Mononuclear cell (primary cell): ENCODE measurements at places on chromosomes 11 and 22. TPM values are rescaled to one million over a fixed set of nuclear protein-coding genes. Genes with fewer than 3 reads are reported as not detected.

AQP11 gene
- total RNA-seq = 0.10 TPM

EHF gene
- total RNA-seq = 0.10 TPM

BRSK2 gene
- 0.10 TPM for total RNA-seq

LGR4 gene
- 2.3 TPM for total RNA-seq

TMEM132A gene
- 0.42 TPM for total RNA-seq

PATE4 gene
- total RNA-seq = not detected

ANO1 gene
- not detected for total RNA-seq

CD44 gene
- 1,071 TPM for total RNA-seq

HBE1 gene
- 0.94 TPM for total RNA-seq

PIK3C2A gene
- 44.9 TPM for total RNA-seq

LRRC32 gene
- 3.0 TPM for total RNA-seq
